Femur (tissue), 1 donor: ENCODE measurements at places on chromosomes 1 and 21.

- DNase-seq: no peak
Observed at GRCh38 chr1:236568285-236568894, 35.9 kb downstream of the HEATR1 start.

- DNase-seq: no peak
Observed at GRCh38 chr1:8674912-8675311, 142.5 kb downstream of the RERE start.

DNA sequence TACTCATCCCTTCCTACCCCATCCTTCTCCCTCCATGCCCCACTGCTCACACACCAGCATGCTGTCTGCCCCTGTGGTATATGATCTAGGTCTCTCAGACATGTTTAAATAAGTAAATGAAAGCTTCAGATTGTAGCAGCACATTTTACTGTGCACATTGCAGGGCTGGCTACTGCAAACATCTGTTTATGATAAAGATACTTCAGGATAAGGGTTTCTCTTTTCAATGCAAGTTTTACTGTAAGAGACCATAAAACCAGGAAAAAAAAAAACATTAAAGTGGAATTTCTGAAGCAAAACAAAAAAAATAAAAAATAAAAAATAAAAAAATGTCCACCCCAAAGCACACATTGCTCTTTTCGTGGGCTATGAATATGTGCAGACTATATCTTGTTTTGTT lies 184.4 kb downstream of the USH2A start:
- DNase-seq: no peak

DNA sequence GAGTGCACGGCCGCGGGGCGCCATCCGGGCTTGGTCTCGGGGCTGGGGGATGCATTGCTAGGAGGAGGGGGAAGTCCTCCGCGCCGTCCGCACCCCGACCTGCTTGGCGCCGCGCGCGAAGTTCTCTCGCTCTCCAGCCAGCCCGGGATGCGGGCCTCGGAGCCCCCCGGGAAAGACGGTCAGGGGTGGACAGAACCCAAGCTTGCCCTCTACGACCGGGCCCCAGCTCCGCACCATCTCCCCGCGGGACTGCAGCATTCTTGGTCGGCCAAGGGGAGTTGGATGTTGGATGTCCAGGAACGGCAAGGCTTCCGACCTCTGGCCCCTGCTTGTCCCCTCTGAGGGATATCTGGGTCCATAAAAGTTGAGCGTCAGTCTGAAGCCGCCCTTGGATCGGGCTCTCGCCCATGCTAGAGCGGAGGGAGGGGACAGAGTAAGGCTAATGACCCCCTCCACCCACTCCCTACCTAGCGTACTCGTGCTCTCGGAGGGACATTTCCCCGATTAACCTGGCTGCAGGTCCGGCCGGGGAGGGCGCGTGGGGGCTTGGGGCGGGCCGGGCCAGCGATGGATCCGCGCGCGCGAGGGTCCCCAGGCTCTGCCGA lies 522 bp downstream of the DISP3 start:
- no peak for DNase-seq
